ENCODE measurements at places on chromosomes 4 and X.

DNA sequence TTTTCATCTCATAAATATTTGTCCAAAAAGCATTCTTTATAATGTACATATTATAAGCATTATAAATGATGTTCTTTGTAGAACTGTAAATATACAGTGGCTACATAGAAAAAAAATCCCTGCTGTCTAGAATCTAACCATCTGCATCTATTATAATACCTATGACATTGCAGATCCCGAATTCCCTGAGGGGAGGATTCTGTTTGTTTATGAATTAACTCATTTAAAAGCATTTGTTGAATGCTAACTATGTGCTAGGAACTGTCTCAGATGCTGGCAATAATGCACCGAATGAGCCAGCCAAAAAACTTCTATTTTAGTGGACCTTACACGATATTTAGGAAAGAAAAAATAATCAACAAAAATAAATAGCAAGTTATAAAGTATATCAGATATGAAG lies 189.6 kb downstream of the PACRGL start:
- DNase-seq: no peak

DNA sequence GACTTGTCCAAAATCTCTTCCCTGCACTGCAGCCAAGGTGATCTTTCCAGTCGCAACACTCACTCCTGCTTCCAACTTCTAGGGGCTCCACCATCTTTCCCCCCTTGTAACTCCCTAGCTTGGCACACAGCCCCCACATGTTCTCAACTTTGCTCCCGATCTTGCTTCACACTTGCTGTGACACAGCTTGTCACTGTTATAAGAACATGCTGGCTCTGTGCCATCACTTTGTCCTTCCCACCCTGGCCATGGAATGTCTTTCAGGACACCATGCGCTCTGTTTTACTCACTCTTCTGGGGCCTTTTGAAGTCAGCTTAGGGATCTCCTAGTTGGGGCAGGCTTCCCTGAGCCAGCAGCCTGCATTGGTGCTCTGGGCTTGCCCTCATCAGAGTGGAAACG lies 2.5 kb downstream of the NSDHL start:
- no peak for DNase-seq

DNA sequence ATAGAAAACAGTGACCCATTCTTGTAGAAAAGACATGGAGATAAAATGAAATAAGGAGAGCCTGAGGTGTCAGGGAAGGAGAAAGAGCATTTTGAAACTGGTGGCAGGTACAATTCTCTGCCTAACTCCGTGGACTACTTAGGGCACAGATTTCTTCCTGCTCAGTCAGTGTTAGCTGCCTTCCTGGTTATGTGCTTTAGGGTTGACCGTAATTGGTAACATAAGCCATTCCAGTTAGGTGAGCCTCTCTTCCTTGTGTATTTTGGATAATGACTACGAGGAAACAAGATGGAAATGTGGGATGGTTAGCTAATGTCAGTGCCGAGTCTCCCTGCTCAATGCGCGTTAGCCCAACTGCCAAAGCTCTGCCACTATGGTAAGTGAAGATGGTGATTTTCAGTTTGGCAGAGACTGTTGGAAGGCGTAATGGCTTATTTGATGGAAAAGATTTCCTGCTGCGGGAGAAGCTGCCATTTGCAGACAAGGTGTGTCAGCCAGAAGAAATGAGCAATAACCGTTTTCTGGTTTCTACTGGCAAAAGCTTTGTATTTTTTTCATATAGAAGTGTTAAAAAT lies 174.1 kb downstream of the CBR4 start:
- DNase-seq: no peak

GRCh38 chrX:44494357-44494756 lies 48.3 kb downstream of the FUNDC1 start:
- no peak for DNase-seq

- DNase-seq: no peak
Measured at GRCh38 chrX:148633218-148633908, 132.9 kb downstream of the AFF2 start.

- no peak for DNase-seq
Measured at GRCh38 chrX:125681507-125681906, 361.8 kb downstream of the TEX13C start.

DNA sequence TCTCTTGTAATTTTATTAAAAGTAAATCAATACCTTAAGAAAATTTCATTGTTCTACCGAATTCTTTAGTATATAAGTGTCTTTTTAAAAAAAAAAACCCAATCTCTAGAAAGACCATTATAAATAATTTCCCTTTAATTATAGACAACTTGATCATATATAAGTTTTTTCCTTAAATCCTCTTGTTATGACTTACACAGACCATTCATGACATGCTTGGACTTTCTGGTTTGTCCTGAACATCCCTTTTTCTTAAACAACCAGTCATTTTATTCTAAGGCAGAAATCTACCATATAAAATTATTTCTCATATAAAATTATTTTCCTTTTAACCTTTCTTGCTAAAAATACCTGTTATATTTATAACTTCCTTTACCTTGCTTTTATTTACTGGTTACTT lies 15.4 kb upstream of the FHDC1 start:
- no peak for DNase-seq

DNA sequence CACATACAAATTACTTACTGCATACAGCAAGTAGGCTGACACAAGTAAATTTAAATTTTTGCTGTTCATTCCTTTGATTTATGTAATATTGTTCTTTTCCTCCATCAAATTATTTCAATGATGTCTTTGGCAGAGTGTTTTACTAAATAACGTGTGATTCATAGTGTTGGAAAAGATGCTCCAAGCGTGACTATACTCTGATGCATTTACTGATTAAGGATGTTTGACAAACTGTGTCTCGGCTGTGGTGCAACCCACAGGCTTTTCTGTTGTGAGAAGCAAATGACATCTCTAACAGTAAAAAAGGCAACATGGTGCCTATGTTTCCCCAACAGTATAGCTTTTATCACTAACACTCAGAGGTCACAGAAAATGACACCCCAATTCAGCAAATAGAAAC lies 540.9 kb downstream of the PPP4R3C start:
- no peak for DNase-seq

DNA sequence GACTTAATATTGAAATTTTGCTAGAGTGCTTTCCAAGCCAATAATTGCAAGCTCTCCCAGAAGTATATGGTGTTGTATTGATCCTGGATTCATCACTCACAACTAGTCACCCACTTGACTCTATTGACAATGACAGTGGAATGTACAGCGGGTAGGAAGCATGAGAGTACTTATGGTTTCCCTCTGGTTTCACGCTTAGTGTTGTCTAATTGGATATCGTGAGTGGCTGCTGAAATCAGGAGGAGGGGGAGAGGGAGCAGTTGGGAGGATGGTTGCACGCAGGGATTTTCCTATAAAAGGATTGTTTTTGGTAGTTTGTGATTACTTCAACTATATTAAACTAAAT lies 1819.5 kb upstream of the TENM3 start:
- no peak for DNase-seq

DNA sequence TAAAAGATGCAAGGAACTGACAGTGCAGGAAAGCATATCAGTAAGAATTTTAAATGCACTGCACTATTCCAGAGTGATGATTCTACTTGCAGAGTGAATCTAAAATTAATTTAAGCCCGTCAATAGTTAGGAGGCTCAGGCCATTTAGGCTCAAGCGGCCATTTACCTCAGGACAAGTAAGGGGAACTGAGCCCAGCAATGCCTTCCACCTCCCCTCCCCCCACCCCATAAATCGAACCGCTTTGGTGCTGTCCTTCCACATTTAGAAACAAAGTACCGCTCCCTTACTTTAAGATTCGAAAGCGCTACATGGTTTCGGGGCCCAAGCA lies 665 bp downstream of the RBM41 start:
- DNase-seq: no peak

- DNase-seq: no peak
Measured at GRCh38 chr4:105963461-105964400, 68.5 kb downstream of the NPNT start.

- DNase-seq: no peak
Measured at GRCh38 chr4:45453258-45453853, 670.5 kb downstream of the GABRG1 start.

GRCh38 chr4:95092766-95093165 lies 335.0 kb downstream of the BMPR1B start:
- DNase-seq: no peak

DNA sequence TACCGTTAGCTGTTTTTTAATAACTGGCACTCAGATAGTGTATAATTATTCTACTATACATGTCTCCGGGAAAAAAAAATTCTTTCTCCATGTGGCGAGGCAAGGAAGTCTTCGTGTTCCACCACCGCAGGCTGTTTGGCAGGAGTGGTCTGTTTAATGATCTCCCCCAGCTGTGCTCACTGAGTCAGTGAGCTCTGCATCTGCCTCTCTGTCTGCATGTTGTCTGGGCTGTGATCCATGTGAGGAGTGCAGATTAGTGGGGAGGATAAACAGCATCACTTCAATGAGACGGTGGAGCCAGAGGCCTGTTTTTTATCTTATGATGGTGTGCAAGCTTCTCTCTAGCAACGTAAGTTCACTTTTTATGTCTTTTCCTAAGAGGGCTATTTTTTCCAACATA lies 69.8 kb downstream of the RPS3A start:
- peak; percentile 97 for DNase-seq

GRCh38 chrX:41971346-41971745 lies 48.0 kb upstream of the CASK start:
- DNase-seq: no peak

- DNase-seq: no peak
Measured at GRCh38 chr4:56048383-56048701, 99.6 kb downstream of the CEP135 start.

DNA sequence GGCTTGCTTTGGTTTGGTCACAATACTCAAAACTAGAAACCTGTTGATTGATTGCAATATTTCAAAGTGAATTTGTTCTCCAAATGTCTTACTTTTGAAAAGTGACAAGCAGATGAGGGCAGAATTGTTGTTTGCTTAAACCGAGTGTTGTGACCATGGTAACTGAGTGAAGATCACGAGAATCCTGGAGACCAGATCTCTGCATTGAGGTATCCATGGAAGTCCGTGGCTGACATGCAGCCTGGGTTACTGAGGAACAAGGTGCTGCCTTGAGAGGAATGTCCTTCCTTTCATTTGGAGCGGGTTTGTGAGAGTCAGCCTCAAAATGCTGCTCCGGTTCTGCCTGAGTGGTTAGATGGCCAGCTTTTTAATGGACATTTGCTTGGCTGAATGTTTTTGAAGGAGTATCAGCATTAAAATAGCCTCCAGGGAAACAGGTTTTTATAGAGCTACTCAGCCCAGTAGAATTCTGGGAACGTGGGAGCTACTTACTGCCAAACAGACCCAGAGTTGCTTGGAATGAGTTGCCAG lies 31.3 kb downstream of the NYX start:
- no peak for DNase-seq

- peak; percentile 31 for DNase-seq
Measured at GRCh38 chr4:119286377-119287002, 35.4 kb downstream of the FABP2 start.

DNA sequence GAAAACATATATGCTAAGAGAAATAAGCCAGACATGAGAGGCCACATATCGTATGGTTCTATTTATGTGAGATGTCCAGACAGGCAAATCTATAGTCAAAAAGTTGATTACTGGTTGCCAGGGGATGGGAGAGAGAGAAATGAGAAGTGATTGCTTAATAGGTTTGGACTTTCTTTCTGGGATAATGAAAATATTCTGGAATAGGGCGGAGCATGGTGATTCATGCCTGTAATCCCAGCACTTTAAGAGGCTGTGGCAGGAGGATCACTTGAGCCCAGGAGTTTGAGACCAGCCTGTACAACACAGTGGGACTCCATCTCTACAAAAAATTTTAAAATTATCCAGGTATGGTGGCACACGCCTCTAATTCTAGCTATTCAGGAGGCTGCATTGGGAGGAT lies 22.4 kb downstream of the RBM47 start:
- peak; percentile 3 for DNase-seq

GRCh38 chr4:172786039-172786792 lies 382.4 kb upstream of the GALNT7 start:
- no peak for DNase-seq

DNA sequence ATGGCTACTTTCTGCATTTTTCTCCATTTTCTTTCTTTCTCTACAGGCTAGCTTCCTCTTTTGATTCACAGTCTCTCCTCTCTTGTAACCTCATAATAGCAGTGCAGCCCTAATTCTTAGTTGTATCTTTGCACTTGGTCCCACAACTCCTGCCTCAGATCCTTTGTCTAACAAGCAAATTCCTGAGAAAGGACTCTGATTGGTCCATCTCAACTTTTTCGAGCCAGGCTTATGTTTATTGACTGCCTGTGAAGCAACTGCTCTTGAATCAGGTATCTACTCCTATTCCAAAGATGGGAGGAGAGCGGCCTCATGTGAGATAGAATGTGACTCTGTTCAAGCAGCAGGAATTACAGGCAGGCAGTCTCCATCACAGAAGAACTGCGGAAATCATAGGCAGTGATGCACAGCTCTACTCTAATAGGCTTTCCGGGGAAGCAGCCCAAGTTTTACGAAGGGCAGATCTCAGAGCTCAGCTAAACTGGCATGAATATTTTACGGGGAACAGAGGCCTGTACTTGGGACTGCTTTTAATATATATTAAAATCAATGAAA lies 123.5 kb downstream of the GABRB1 start:
- no peak for DNase-seq

DNA sequence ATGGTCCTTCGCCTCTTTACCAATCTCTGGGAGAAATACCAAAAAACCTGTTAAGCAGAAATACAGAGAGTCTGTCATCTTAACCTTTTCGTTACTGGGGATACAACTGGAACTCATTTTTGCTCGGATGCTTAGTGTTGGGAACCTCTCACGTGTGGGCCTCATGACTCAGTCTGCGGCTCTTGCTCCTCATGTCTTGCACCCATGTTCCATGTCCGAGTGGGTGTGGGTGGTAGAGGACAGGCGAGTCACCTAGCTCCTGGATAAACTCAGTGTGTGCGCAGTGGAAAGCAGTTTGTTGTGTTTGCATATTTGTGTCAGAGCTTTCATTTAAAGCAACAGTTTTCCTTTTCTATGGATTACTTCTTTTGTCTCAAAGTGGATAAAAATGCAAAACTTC lies 70.6 kb downstream of the TNIP2 start:
- DNase-seq: no peak

GRCh38 chr4:159652871-159653270 lies 550.0 kb downstream of the RAPGEF2 start:
- DNase-seq: no peak

- no peak for DNase-seq
Measured at GRCh38 chrX:110311437-110312230, 6.3 kb downstream of the AMMECR1 start.
